ENCODE measurements at places on chromosomes 6 and 20. TPM values are rescaled to one million over a fixed set of nuclear protein-coding genes. Genes with fewer than 3 reads are reported as not detected.

DNA sequence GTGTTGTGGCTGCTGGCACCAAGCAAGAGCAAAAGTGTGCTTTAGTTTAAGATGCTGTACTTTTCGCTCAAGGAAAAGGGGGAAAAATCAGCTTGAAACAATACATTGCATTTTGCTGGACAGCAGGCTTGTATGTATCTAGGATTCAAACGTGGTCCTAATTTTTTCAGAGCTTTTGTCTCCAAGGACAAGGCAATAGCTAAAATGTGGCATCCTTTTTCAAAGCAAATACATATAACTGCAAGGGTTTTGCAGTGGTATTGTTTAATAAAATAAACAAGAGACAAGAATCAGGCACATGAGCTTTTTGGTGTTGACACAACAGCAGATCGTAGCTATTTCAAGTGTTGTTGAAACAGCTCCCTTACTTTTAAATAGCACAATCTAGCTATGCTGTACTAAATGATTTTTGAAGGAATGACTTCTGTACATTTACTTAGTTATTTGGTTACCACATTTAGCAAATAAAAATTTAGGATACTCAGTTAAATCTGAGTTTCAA, 137.0 kb upstream of the HEY2 start:
- DNase-seq: no peak

DNA sequence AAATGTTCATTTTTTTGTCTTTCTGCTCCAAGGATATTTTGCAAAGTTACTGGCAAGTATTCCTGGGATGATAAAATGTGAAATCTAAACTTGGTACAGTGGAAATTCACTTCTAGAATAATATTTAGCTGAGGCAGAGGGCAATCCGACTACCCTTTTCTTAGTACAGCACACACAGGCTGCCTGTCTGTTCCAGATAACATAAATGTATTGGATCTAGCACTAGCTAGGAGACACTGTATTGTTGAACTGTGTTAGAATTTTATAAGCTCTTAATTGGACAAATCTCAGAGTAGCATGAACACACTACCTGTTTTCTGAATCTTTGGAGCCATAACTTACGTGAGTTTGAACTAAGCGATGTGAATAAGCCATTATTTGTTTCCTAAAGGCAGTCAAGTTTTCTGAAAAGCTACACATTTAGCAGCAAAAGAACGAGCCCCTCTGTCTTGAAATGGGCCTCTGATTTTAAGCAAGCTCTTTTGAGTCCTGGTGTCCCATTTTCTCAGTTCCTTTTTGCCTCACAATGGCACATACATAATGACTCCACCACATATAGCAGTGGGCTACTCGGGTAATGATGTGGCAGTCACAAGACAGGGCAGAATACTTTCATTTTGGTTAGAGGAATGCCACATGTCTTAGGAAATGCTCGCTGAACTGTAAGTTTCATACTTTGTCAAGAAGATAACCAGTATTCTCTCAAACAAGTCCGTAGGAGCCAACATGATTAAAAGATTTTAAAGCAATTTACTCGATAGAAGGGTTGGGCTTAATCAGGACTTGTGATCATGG, 116.5 kb upstream of the ESR1 start:
- no peak for DNase-seq

GRCh38 chr6:134467620-134468019, 149.7 kb upstream of the SGK1 start:
- DNase-seq: no peak

- DNase-seq: peak; percentile 58
These were observed 133.4 kb upstream of the KCNG1 start for GRCh38 chr20:51156041-51156982.

Gene AURKA
- total RNA-seq: 4.6 TPM

Gene VWA7
- 18.5 TPM for total RNA-seq
